ENCODE measurements at places on chromosomes 1 and 21. TPM values are rescaled to one million over a fixed set of nuclear protein-coding genes. Genes with fewer than 3 reads are reported as not detected.

CSF3R gene
- 33.4 TPM for total RNA-seq

DNA sequence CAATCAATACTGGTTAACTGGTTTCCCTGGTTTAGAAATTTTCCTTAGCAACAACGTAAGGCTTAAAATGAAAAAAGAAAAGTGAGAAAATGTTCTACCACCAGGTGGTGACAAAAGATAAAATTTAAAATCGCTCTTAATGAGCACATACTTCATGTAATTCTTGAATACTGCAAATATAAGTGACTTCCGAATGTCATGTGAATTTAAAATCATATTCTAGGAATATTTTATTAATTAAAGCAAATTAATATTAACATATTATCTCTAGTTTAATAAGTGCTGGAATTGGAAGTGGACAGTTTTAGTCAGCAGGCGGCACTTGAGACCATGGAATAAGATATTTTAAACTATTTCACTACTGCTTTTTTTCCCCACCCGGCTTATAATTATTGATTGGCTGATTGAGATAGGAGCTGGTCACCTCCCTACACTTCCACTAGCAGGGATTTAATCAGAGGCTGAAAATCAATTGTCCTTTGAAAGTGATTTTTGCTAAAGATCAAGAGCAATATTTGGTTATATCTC, 5.0 kb upstream of the ADAMTS1 start:
- no peak for DNase-seq

- DNase-seq, result no peak
Observed at GRCh38 chr1:215631489-215631888, 64.4 kb downstream of the KCTD3 start.

ETNK2 gene
- 12.3 TPM for total RNA-seq

GRCh38 chr21:44576025-44576420, 2.5 kb downstream of the KRTAP10-4 start:
- DNase-seq, result peak; percentile 43

DNA sequence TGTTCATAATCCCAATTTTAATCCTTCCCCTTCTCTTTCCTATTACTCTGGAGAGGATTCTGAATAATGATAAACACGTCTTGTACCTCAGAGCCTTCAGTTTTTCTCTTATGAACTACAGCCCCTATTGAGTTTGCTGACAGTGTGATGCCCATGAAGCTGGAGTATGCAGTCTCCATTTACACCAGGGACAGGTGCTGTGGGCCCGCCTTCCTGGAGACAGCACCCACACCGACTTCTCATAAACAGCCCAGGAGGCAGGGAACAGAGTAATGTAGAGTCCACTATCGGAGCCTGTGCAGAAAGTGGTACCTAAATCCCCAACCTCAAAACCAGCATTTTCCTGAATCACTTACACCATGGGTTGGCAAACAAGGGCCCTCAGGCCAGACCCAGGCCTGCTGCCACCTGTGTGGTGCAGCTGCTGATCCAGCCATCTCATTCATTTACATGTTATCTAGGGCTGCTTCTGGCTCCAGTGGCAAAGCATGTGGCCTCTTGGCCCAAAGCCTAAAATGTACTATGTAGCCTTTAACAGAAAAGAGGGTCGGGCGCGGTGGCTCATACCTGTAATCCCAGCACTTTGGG, 95.1 kb upstream of the KRTAP19-8 start:
- no peak for DNase-seq

PLA2G2F gene
- total RNA-seq, result not detected

DNA sequence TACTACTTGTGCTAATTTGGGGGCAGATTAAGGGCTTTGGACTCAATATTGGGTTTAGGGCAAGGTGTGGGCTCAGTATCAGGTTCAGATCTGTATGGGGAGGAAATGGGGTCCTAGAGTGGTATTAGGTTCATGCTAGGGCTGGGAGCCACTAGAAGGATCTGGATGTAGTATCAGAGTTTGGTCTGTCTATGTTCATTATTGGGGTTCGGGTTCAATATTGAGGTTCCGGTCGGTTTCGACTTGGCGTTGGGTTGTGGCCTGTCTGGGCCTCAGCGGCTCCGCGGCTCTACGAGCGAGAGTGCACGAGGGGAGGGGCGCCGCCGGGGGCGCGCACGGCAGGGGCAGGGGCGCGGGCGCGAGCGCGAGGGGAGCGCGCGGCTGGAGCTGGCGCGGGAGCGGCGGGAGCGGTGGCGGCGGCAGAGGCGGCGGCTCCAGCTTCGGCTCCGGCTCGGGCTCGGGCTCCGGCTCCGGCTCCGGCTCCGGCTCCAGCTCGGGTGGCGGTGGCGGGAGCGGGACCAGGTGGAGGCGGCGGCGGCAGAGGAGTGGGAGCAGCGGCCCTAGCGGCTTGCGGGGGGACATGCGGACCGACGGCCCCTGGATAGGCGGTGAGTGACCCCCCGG, at the start of gene PTPRF:
Gene PTPRF (plus strand): TSS at position 401 of the 624 bp plus-strand sequence. CDS start 14,193 bp downstream, outside the sequence.
- DNase-seq, result peak; percentile 87

- peak; percentile 89 for DNase-seq
Observed at GRCh38 chr1:31745096-31745945, 18.8 kb downstream of the ADGRB2 start.

GRCh38 chr1:228988664-228989063, 253.4 kb downstream of the RHOU start:
- DNase-seq, result peak; percentile 41

MMP23B gene
- total RNA-seq, result 78.5 TPM

PTGFR gene
- 16.1 TPM for total RNA-seq

GRCh38 chr1:238005116-238005515, 114.4 kb upstream of the ZP4 start:
- no peak for DNase-seq

DNA sequence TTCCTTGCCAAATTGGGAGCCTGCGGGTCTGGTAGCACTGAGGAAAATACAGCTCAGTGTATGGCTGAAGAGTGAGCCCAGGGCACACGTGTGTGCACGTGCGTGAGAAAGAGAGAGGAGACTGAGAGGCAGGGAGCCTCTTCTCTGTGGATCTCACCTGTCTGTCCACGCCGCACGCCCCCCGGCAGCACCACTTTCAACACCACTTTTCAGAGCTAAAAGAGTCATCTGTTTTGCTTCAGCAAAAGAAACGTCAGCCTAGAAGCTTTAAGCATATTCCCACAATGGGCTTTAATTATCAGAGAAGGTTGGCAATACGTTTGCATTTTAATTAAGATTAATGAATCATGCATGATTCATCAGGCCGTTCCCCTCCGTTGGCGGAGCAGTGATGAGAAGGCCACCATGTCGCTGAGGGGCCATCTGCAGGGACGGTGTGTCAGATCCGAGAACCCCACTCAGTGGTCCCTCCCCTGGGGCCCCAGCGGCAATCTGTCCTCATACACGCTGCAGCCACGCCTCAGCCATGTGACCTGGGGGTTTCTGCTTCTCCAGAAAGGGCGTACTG, 56.8 kb downstream of the SIK1 start:
- no peak for DNase-seq

DNA sequence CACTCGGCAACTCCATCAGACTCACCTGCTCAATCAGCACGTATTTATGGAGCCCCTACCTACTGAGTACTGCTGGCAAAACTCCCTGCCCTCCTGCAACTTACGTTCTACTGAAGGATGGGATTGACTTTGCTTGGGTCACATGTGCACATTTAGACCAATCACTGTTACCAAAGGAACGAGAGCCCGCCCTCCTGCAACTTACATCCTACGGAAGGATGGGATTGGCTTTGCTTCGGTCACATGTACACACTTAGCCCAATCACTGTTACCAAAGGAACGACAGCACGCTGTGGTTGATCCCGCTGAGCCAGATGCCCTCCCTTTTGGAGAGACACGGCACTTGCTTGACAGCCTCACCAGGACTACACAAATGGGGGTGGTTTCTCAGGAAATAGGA, 46.0 kb downstream of the UBIAD1 start:
- no peak for DNase-seq

- peak; percentile 57 for DNase-seq
Observed at GRCh38 chr21:45141507-45141906, 67.1 kb downstream of the ADARB1 start.

DNA sequence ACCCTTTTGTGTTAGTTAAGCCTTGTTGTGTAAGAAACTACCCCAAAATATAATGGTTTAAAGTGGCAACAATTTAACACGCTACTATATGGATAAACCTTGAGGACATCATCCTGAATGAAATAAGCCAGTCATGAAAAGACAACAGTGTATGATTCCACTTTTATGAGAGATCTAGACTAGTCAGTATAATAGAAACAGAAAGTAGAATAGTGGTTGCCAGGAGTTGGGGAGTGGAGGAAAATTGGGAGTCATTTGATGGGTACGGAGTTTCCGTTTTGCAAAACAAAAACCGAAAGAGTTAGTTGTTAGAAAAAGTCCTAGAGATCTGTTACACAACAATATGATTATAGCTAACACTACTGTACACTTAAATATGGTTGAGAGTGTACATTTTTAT, 16.0 kb upstream of the CHIA start:
- DNase-seq, result no peak

GRCh38 chr1:115679141-115679611, 37.4 kb downstream of the VANGL1 start:
- peak; percentile 84 for DNase-seq

TSACC gene
- total RNA-seq, result not detected

ZBED6 gene
- 33.8 TPM for total RNA-seq

DNA sequence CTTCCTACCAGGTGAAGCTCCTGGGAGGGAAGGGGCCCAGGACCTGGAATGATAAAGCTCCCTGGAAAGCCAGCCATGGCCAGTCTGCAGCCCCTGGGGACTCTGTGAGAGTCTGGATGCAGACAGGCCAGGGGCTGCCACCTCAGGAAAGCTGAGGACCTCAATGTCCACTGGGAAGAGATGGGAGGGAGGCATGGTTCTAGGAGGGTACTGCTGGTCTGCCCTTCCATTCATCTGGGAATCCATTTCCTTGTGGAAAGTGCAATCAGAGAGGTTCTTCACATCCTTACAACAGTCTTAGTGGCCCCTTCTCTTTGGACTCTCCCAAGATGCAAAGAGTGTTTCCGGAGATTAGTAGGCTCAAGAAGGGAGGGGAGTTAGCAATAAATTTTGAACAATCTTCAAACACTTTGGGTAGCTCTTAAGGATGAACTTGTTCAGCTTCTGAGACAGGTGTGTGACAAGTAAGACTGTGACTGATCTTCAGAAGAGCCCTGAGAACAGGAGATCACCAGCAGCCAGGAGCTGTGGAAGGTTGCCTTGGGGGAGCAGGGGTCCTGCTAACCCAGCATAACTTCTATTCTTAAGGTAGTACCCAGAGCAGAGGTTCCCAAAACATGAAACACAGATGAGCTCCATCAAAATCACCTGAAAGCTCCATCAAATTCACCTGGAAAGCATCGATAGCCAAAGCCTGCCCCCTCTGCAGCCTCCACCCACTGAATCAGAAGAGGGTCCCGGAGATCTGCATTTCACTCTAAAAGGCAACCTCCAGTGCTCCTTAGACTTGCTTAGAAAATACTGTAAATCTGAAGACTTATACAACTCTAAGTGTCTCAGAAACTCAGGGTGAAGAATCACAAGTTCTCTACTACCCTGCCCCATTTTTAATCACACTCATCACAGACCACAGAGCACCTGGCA, 616 bp upstream of the LAX1 start:
- no peak for DNase-seq
